Effector CD4-positive, alpha-beta T cell (primary cell): ENCODE measurements at places on chromosomes 1 and 21.

DNA sequence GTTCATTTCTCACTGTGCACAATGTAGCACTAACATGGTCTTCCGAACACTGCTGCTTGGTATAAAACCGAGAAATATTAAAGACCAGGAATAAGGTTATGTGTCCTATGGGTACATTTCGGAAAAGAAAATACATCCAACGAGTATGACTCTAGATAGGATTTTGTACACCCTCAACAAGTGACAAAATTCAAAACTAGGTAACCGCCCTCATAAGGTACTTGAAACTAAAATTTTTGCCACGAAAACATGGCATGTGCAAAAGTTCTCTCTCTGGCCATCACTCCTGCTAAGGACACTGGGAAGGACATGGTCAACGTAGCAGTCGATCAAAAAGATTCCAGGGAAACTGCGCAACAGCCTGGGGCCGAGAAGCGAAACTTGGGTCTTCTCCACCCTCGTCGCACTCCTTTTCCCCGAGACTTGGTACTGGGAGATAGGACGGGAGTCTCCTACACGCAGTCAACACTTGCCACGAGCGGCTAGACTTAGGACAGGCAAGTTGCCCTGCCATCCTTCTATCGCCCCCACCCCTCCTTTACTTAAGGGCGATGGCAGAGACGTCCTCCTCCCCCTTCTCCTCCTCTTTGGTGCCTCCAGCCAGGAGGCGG, 338 bp upstream of the TOR1AIP1 start:
- DNase-seq, result no peak

DNA sequence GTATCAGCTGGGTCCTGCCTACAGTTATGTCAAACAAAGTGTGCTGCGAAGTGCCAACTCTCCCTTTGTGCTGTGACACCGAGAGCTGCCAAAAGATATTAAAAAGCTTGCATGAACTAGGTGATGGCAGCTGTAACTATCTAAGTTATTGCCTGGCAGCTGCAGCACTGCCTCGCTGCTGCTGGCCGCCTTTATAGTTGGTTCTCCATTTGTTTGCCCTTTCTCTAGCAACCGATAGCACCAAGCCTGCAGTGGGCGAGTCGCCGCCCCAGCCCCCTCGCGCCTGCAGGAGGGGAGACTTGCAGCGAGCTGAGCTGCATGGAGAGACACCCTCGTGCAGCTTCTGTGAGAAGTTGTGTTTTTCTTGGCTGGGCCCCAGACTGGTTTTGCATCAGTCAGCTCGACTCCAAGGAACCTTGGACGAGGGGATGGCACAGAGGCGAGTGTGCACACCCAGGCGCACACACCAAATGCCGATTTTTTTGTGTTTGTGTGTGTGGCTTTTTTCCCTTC, 330.6 kb downstream of the RPS6KC1 start:
- DNase-seq, result no peak

DNA sequence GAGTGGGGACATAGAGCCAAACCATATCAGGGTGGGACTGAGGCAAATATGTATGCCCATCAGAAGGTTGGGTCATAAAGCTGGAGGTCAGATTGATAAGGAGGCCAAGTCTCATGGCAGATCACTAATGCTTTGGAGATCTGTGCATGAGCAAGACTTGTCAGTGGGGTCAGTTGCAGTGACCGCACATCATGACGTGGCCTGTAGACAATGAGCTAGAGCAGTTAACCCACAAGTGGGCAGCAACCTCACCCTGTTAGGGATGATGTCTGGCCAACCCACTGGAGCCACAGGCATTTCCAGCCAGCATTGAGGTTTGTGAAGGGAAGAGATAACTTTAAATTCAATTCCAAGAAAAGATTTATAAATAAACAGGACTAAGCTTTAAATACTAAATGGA, 66.7 kb downstream of the XCL1 start:
- no peak for DNase-seq

- DNase-seq, result no peak
Measured at GRCh38 chr1:34270181-34270580, 93.5 kb downstream of the C1orf94 start.

DNA sequence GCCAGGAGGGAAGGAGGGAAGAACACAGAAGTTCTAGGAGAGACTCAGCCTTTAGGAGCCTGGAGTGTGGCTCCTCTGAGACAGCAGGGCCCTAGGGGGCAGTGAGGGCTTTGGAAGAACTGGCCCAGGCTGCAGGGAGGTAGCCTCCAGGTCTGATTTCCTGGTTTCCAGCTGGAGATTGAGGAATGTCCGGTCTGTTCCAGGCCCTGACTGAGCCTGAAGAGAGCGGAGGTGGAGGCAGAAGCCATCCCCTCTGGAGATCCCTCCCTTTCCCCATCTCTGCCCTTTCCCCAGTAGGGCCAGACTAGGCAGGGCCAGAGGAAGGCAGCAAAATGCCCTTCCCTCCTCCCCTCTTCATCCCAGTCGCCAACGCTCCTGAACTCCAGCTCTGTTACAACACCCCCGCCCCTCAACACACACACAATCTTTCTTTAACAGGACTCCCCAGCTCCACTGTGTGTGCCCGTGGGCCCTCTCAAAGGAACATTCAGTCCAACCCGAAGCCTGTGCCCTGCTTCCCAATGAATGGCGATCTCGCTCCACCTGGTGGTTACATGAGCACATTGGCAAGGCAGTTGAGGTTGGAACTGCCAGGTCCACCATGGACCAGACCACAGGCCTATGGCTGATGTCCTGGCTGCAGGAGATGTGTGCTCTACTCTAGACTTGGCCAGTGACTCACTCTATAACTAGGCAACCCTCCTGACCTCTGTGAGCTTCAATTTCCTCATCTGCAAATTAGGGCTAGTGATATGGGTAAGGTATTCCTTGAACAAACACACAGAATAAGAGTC, 32.0 kb downstream of the MAP7D1 start:
- peak; percentile 76 for DNase-seq

GRCh38 chr1:175870217-175870616, 126.8 kb upstream of the TNR start:
- DNase-seq, result no peak

GRCh38 chr1:43274804-43275180, 5.0 kb downstream of the TMEM125 start:
- DNase-seq, result no peak

GRCh38 chr1:204350857-204351573, 8.7 kb downstream of the PLEKHA6 start:
- no peak for DNase-seq

DNA sequence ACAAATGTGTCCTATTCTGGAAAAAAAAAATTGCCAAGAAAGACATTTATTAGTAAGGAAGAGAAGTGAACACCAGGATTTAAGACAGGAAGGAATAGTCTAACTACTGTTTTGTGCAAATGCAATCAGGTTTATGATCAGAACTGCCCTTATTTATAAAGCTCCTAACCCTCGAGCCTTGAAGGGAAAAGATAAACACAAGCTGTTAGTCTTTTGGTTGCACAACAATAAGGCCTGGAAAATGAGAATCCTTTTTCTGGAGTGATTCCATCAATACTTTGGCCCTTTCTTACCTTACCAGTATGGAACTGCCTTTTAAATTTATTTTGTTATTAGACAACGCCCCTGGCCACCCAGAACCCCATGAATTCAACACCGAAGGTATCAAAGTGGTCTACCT, 52.9 kb downstream of the SNRPE start:
- DNase-seq, result no peak

- DNase-seq, result no peak
Measured at GRCh38 chr1:48127735-48128685, 94.5 kb upstream of the SLC5A9 start.

GRCh38 chr1:84611091-84611490, 36.9 kb upstream of the CTBS start:
- no peak for DNase-seq

DNA sequence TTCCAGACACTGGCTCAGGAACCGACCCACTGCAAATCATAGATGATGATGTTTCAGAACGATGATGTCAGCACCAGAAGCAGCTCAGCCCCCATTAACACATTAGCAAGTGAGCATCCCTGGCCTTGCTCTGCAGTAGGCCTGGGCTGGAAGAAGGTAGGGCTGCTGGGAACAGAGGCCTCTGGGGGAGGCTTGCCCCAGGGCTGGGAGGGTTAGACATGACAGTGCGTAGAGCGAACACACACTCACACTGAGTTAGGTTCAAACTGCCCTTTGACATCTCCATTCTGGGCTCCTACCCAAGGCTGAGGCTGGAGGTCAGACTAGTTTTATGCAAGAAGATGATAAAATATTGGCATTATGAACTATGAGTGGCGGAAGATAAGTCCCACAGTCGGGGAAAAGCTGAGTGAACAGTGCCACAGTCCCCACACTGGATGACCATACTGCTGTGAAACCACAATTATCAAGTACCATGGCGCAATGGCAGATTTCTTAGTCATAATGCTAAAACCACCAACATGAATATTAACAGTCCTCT, 91.1 kb downstream of the DMRTB1 start:
- no peak for DNase-seq

GRCh38 chr1:22739648-22740385, 29.2 kb downstream of the EPHB2 start:
- DNase-seq, result no peak

DNA sequence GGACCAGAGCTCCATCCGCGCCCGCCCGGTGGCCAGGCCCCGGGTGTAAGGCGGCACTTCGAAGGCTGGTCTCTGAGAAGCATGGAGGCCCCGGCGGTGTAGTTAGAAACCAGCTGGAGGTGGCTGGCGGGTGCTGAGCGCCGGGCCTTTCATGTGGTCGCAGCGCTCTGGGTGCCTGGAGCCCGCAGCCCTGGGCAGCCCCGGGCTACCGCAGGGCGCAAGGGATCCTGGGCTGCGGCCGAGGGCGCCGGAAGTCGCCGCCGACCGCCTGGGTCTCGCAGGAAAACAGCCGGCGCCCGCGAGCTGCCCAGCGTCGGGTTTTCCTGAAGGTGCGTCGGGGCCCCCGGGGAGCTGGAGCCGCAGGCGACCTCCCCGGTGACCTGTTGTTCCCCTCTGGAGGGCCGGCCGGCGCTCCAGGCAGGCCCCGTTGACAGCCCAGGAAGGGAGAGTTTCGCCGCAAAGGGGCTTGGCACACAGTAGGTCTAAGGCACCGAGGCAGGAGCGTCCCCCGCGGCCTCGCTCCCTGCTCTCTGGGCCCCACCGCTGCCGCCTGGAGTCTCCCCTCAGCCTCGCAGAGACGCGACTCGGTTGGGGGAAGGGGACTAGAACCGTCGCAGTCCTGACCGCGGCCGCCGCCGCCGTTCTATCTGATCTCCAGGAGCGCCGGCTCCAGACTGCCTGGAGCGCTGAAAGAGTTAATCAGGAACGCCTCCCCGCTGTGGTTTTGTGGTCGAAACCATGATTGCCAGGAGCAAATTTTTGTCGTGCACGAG, 2.7 kb downstream of the GRHL3 start:
- peak; percentile 40 for DNase-seq

GRCh38 chr1:25890239-25891034, 14.9 kb upstream of the PAQR7 start:
- no peak for DNase-seq
